M059J (cell line): ENCODE measurements at places on chromosomes 4 and X. TPM values are rescaled to one million over a fixed set of nuclear protein-coding genes. Genes with fewer than 3 reads are reported as not detected.

PABPC1L2B gene
- total RNA-seq = not detected in 2 replicates

PPP3CA gene
- total RNA-seq = 21.7 and 30.3 TPM in 2 replicates

SLC49A3 gene
- not detected in 2 replicates for total RNA-seq

PCDH18 gene
- 8.3 and 12.3 TPM in 2 replicates for total RNA-seq

DNA sequence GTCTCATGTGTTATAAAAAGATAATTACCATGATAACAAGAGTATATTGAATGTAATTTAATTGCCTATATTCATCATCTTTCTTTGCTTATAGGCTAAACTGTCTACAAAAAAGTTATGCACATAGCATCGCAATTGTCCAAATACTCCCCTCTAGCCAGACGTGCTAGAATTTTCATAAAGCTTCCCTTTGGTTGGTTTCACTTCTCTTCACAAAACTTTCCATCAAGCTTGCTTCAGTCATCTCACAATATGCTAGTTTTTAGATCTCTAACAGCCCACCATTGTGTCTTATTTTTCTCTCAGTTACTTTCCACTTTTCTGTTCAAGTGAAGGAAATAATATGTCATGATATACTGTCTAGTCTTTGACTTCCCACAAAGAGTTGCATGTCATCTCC is 448.3 kb upstream of the SPANXN1 start:
- no peak for DNase-seq

DNA sequence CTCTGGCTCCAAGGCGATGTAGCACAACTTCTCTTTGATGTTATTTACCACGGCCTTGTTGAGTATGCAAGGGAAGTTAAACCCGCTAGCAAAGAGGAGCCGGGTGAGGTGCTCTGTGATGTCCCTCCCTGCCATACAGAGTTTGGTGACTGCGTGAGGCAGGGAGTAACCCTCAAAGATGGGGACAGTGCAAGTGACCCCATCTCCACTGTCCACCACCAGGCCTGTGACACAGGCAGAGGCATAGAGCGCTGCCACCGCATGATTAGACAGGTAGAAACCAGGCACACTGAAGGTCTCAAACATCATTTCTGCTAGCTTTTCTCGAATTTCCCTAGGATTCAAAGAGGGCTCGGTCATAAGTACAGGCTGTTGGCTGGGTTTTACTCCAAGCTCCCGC is 677 bp downstream of the ACTRT1 start:
- DNase-seq = no peak

DNA sequence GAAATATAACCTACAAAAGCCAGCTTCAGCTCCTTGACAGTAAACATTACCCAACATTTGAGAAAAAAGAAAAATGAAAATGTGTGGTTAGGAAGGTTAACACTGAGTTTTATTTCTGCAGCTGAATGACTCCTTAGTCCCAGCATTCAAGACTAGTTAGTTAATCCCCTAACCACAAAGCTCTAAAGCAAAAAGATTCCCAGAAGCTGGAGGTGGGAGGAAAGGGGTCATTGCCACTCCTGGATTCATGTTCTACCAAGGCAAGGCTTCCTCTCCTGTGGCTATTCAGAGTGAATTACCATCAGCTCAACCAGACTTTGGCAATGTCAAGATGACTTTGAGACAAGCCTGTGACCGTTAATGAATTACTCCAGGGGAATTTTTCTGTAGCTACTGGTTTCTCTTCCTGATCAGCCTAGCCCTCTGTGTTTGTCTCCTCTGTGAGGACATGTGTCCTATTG is 63.6 kb downstream of the HADH start:
- peak; percentile 25 for DNase-seq

DNA sequence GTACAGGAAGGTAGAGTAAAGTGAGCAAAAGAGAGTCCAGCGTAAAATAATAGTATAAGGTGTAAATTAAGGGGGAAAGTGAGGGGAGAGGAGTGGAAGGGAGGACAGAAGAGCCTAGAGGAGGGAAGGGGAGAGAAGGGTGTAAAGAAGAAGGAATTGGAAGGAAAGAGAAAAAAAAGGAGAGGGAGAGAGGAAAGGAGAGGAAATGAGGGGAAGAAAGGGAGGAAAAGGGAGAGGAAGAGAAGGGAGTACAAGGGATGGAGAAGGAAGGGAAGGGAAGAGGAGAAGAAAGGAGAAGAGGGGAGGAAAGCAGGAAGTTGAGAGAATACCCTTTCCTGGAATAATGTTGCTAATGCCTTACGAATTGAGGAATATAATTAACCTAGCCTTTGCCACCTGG is 3.3 kb upstream of the FAT4 start:
- DNase-seq = no peak

- DNase-seq = peak; percentile 6
Measured at GRCh38 chr4:141797966-141798365, 161.6 kb downstream of the IL15 start.

DNA sequence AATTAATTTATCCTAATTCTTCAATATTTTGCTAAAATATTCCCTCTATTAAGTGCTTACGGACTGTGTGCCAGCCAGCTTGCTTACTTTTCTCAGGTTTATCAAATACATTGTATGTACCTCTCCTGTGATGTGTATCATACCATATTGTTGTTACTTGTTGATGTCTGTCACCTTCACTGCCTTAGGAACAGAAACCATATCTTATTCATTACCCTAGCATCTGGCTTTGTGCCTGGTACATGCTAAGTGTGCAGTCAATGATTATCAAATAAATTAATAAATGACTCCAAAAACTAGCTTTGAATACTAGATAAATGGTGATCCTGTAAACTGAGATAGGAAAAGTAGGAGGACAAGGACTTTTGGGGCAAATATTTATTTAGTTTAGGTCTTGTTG is 6.9 kb downstream of the CLCN3 start:
- DNase-seq = no peak

DNA sequence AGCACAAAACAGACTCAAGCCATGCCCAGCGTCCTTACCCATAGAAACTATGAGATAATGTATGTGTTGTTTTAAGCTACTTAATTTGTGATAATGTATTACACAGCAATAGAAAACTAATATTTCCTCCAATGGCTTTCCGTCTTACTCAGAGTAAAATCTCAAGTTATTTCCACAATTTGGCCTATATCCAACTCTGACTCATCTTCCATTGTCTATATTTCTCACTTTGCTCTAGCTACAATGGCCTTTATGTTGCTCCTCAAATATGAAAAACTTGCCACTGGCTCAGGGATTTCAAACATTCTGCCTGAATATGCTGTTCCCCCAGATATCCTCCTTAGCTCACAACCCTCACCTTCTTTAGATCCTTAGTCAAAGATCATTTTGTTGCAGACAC is 31.6 kb downstream of the IQCM start:
- peak; percentile 42 for DNase-seq

- no peak for DNase-seq
Measured at GRCh38 chr4:140126261-140126660, 27.7 kb downstream of the MAML3 start.

- DNase-seq = peak; percentile 71
Measured at GRCh38 chr4:75142850-75143249, 209.9 kb downstream of the PARM1 start.

DNA sequence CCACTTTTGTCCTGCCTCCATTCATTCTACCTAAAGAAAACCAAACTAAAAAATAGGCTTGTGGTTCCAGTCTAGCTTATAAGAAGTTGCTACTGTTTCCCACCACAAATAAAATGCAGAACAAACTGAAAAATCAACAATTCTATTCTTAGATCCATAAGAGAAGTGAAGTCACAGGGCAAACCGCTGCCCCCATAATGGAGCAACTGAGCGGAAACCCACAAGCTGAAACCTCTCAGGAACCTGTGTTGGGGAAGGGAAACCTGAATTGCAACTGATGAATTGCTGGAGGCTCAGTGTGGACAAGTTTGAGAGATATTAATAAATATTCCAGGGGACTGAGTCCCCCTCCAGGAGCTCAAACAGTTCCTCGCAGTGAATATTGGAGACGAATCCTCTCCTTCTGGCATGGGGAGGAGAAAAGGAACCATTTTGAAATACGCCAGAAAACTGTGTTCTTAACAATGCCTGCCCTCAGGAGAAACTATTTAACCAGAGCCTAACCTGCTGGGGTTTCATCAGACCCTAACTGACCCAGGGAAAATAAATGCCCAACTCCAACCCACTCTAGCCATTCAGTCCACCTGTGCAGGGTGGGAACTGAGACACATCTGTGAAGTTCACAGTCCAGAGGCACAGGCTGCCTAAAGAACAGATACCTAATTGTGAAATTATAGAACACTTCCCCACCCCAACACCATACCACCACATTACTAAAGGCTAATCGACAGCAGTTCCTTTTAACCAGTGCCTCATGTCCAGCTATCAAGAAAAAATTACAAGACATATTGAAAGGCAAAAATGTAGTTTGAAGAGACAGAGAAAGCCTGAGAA is 22.8 kb upstream of the SH3RF1 start:
- no peak for DNase-seq

DNA sequence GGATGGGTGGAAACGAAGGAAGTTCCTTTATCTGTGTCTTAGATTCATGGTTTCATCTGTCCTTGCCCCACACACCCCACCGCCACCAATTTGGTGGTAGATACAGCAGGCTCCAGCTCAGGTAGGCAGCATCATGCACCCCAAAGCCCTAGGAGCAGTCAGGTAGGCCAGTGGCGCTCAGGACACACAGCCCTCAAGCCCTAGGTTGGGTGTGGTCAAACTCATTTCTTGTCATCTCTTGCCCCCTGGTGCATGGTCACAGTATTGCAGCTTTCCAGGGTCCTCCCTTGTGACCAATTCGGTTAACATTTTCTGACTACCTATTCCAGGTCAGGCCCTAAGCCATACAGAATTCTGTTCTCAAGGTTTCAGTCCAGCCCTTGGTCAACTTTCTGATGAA is 14.5 kb upstream of the PRRG3 start:
- DNase-seq = peak; percentile 54

- no peak for DNase-seq
Measured at GRCh38 chr4:83606898-83607297, 71.0 kb downstream of the GPAT3 start.

DNA sequence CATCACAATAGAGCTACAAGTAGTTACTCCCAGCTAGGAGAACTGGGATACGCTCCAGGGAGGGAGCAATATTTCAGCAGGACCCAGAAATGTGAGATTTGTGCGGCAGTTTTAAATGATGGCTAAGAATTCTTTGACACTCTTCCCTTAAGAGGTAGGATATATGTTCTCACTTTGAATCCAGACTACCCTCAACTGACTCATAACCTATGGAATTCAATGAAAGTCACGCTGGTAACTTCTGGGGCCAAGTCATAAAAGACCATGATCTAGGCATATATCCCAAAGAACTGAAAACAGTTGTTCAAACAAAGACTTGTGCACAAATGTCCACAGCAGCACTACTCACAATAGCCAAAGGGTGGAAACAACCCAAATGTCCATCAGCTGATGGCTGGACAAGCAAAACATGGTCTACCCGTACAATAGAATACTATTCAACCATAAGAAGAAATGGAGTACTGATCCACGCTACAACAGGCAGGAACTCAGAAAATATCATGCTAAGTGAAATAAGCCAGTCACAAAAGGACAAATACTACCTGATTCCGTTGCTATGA is 10.5 kb downstream of the CD99L2 start:
- DNase-seq = peak; percentile 14

DNA sequence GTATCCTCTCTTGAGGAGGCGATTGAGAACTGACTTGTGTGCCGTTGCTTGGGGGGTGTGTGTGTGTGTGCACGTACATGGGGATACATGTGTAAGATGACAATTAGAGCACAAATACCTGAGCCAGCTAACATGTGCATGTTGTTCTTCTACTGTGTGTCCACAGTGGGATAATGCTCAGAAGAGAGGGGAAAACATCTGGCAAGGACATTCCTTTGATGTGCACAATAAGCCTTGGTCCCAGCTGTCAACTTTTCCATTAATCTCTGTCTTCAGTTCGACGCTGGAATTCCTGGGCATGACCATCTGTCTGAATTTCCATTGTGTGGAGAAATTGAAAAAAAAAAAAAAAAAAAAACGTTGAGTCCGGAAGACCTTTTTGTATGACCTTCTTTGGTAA is 592.0 kb upstream of the GALNTL6 start:
- no peak for DNase-seq

DNA sequence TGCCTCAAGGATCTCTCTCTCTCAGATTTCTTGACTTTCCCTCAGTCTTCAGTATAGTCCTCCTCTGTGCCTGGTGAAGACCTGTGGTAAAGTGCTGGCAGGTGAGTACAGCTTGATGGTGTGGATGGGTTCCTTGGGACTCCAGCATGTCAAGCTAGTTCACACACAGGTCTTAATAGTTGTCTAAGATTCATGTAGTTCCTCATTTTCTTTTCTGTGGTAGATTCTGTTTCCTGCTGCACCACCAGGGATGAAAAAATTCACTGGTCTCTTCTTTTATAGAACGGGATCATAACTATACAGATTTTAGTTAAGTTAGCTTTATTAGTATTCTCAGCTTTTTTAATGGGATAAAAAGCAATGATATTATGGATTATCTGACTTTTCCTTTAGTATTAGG is 32.5 kb upstream of the PAQR3 start:
- no peak for DNase-seq

- DNase-seq = no peak
Measured at GRCh38 chrX:136616987-136617685, 30.8 kb upstream of the CD40LG start.

DNA sequence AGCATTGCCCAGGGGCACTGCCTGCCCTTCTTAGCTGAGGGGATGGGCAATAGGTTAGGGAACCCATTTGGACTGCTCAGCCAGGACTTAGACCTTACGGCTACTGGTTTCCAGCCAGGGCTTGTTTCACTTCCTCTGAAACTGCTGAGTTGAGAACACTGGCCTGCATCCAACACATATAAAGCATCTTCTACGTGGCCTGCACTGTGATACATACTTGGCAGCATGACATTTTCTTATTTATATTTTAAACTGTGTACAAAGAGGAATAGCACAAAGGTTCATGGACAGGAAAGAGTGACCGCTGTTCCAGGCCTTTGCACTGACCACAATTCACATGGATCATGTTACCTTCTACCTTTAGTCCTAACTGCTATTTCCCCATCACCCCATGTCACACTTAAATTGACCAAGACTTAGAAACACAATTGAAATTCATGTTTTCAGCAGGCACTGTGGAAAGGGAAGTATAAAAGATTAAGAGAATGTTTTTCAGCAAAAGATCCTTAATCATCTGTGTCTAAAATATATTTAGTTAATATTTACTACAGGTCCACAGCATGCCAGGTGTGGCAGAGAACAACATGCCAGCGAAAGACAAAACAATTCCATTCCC is 43.7 kb downstream of the NLGN4X start:
- DNase-seq = peak; percentile 0
